ENCODE measurements at places on chromosomes 2 and 18.

- DNase-seq = no peak
Observed at GRCh38 chr18:12606592-12607315, 51.2 kb downstream of the SPIRE1 start.

GRCh38 chr2:191166756-191167445, 16.1 kb upstream of the STAT4 start:
- DNase-seq = no peak

- DNase-seq = peak; percentile 56
Observed at GRCh38 chr2:61905372-61906185, at the start of gene COMMD1. Gene COMMD1 (plus strand): TSS chr2:61905674. CDS start chr2:61905679, 5 bp downstream.

- no peak for DNase-seq
Observed at GRCh38 chr2:99317161-99317872, 16.3 kb upstream of the LYG1 start.

- no peak for DNase-seq
Observed at GRCh38 chr2:108124736-108125495, 114.9 kb upstream of the SULT1C3 start.

DNA sequence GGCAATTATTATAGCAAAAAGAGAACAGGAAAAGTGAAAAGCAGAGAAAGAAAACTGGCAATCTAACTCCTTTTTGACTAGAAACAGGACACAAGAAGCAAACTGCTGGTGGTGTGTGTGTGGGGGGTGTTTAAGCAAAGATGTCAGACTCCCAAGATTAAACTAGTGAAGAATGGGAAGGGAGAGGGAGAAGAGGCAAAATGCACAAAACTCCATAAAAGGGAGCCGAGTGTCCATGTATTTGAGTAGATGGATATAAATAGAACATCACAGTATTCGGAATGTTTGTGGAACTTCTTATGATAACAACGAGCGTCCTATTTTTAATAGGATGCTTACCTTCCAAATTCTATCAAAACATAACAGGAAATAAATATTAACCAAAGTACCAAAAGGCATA, 179.8 kb upstream of the TRIB2 start:
- DNase-seq = no peak

DNA sequence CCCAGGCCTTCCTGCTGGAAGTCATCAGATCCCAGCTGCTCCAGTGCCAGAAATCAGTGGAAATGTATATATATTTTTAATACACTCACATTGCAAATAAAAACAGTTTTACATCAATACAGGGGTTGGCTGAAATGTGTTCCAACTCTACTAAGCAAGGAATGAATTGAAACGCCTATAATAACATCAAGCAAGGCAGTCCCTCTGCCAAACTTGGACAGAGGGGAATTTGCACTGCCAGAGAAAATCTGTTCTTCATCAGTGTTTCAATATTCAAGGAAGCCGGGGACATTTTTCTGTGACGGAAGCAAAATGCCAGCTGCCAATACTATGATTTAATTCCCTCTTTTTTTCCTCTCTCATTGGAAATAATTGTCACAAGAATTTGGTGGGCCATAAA, 335.3 kb downstream of the TNS1 start:
- DNase-seq = no peak

DNA sequence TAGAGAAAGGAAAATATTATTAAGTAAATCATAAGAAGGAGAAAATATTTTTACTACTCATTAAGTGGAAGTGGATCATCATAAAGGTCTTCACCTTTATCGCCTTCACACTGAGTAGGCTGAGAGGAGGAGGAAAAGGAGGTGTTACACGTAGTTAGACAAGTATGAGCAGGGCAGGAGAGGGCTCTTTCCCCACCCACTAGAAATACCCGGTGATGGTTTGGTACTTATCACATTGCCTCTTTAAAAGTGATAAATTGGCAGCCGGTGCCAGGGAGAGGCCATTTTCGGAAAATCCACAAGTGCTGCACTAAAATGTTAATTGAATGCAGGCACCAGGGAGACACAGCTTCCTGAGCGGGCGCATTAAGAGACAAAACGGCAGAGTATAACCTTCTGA, 598.7 kb upstream of the SOX11 start:
- no peak for DNase-seq

- no peak for DNase-seq
Observed at GRCh38 chr2:136238286-136239078, 120.5 kb upstream of the CXCR4 start.

DNA sequence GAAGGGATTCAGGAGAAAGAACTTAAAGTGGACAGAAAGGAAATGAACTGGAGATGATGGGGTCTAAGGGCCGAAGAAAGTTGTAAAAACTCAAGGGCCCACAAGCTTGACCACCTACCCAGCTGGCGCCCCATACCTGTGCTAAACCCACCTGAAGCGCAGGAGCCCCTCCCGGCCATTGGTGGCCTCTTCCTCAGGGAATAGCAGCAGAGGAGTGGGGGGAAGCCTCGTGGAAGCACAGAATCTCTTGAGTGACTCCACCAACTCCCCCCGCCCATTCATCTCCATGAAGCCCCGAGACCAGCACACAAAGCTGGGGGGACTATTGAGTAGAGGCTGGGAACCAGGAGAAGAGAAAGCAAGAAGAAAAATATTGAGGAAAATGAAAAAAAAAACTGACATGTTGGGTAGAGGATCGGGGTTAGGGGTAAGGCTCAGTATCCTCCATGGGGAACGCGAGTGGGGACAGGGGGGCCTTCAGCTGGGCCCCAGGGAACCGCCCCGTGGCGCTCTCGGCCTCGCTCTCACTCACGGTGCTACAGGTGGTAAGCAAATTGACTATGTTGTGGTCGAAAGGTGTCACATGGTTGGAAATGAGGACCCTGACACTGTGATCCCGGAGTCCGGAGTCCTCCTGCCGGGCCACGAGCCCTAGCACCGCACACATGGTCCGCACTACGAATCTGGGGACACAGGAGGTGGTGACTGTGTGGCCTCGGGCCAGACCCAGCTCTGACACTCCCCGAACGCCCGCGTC, 728 bp downstream of the AUP1 start:
- no peak for DNase-seq

- no peak for DNase-seq
Observed at GRCh38 chr2:102619414-102620319, at the start of gene SLC9A2. Gene SLC9A2 (plus strand): TSS chr2:102619553. CDS start chr2:102619849, 296 bp downstream.

Measured in activated naive CD4-positive, alpha-beta T cell (primary cell).